SJSA1 (cell line): ENCODE measurements at places on chromosomes 12 and 14. TPM values are rescaled to one million over a fixed set of nuclear protein-coding genes. Genes with fewer than 3 reads are reported as not detected.
A peak's percentile ranks its signal among the peaks of the same experiment; 100 is the strongest.

- DNase-seq: no peak
These were observed 11.3 kb upstream of the GNG2 start for GRCh38 chr14:51849097-51849496.

DNA sequence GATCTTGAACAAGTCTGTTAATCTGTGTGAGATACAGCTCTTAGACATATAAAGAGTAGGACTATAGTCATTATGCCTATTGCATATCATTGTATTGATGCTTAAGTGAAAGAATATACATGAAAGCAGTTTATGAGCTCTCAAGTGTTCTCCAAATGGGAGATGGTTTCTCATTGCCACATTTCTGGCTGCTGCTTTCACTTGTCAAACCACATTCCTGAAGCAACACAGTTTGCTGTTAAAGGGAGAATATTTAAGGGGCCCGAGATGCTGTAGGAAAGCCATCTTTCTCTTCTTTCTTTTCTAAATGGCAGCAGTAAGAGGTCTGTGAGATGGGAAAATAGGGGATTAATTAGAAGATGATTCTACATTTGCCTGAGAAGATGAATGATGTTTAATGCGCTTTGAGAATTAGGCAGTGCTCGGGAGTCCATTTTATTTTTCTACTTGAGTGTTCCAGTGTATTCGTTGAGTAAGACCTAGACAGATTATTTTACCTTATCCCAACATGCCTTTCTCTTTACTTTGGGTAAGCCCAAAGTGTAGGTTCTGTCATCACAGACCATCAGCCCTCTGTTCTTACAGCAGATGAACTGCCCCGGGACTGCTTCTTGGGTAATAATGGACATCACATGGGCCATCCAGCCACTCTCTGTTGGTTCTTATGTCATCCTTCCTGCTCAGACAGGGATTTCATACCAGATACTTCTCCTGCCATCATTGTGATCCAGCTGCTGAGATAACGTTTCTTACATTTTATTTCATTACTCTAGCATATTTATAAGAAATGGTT is 35.6 kb downstream of the ANO4 start:
- DNase-seq: no peak

DNA sequence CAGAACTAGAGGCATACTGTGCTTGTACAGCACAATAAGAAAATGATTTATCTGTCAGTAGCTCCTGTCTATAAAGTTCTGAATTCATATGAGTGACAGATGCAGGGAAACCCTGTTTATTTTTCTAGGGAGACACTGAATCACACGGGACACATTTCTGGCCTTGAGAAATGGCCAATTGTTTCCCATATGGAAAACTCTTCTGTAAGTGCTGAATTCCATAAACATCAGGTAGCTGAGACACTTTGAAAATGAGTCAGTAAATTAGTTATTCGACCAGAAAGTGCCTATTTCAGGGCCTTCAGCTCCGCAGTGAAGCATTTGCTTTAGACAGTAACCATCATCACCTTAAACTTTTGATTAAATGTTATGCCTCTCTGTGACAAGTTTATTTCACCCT is 184.4 kb downstream of the TMEM132D start:
- DNase-seq: no peak

DNA sequence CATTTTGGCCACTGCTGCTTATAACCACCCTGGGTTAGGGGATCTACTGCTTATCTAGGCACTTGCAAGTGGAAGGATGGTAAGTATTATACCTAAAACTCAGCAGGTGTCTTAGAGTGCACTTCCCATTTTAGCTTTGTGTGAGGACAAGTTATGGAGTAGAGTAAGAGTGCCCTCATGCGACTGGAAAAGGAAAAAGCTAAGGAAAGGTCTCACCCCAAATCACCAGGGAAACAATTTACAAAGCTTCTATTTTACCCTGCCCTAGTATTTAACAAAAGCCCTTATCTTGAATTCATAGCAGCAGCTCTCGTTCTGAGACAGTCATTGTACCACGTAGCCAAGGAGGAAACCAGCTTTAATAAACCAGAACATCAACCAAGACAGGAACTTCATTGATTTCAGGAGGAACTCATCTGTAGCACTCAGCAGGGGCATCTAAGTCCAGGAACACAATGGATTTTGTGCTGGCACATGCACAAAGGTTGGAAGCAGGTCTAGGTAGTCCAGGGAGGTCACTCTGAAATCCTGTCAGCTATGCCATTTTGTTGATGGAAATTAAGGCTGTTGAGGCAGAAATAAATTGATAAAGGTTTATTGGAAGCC is 2.9 kb downstream of the RDH12 start:
- no peak for DNase-seq

DNA sequence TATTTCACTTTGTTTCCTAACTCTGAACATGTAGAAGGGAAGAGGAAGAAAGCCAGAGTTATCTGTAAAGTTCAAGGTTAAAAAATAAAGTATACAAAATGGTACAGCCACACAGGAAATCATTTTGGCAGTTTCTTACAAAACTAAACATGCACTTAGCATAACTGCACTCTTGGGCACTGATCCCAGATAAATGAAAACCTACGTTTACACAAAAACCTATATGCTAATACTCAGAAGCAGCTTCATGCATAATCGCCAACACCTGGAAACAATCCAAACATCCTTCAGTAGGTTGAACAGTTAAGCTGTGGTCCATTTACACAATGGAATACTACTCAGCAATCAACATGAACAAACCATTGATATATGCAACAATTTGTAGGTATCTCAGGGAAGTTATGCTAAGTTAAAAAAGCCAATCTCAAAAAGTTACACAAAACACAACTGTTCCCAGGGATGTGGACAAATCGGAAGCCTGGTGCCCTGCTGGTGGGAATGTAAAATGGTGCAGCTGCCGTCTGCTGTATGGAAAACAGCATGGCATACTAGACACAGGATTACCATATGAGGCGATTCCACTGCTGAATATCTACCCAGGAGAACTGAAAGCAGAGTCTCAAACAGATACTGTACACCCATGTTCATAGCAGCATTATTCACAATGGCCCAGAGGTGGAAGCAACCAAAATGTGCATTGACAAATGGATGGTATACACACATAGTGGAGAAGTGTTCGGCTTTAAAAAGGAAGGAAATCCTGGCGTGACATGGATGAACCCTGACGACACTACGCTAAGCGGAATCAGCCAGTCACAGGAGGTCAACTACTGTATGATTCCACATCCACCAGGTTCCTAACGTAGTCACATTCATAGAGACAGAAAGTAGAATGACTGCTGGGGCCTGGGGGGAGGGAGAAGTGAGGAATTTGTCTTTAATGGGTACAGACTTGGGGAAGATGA is 37.7 kb downstream of the NRDE2 start:
- no peak for DNase-seq

DNA sequence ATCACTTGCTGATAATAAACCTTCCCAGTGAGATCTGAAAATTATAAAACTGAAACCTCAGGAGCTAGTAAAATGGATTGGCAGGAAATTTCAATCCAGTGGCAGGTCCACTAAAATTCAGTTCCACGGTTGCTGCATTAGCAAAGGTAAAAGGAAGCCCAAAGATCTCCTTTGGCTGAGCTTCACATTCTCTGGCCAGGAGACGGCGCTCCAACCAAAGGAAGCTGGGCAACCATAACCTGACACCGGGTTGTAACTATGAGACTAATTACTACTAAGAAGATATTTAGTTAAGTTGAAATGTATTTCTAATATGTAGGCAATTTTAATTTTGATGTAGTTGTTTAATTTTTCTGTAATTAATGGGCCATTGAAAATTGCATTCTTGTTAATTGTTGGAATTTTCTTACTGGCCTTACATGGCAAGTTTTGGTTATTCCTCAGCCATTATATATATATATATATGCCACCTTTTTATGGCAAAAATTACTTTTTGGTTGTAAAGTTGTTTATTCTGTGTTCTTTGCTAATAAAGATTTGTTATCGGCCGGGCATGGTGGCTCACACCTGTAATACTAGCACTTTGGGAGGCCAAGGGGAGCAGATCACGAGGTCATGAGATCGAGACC is 17.0 kb downstream of the OR8S1 start:
- DNase-seq: no peak

GRCh38 chr14:79967001-79967400 is 244.3 kb downstream of the DIO2 start:
- no peak for DNase-seq

DNA sequence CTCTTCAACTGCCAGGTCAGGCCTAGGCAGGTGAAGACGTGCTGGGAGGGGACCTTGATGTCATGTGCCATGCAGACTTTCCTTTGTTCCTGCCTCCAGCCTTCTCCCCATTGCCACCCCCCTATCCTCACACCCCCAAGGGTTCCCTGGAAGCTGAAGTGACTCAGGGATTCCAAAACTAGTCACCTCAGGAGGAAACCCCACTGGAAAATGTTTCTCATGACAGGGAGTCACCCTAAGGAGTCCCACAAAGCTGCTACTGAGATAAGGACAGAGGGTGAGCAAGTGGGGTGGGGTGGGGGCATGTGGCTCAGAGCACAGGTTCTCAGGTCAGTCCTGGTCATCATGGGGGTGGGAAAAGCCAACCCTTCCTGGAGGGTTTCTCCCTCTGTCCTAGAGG is 2.4 kb upstream of the IL25 start:
- no peak for DNase-seq

DNA sequence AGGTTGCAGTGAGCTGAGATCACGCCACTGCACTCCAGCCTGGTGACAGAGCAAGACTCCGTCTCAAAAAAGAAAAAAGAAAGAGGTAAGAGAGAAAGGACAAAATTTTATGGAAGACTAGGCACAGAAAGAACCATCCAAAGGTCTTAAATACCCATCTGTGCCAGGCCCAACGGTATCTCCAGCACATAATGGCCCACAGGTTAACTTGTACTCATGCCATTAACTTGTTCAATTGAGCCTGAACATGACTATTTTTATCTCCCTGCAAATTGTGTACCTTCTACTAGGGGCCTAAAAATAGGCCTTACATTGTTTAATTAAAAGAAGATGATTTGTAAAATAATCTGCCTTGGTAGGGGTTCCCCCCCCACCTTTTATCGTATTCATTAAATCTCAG is 80.2 kb downstream of the RIC8B start:
- no peak for DNase-seq

GRCh38 chr12:100733817-100734593 is 60.6 kb upstream of the ANO4 start:
- DNase-seq: no peak

DNA sequence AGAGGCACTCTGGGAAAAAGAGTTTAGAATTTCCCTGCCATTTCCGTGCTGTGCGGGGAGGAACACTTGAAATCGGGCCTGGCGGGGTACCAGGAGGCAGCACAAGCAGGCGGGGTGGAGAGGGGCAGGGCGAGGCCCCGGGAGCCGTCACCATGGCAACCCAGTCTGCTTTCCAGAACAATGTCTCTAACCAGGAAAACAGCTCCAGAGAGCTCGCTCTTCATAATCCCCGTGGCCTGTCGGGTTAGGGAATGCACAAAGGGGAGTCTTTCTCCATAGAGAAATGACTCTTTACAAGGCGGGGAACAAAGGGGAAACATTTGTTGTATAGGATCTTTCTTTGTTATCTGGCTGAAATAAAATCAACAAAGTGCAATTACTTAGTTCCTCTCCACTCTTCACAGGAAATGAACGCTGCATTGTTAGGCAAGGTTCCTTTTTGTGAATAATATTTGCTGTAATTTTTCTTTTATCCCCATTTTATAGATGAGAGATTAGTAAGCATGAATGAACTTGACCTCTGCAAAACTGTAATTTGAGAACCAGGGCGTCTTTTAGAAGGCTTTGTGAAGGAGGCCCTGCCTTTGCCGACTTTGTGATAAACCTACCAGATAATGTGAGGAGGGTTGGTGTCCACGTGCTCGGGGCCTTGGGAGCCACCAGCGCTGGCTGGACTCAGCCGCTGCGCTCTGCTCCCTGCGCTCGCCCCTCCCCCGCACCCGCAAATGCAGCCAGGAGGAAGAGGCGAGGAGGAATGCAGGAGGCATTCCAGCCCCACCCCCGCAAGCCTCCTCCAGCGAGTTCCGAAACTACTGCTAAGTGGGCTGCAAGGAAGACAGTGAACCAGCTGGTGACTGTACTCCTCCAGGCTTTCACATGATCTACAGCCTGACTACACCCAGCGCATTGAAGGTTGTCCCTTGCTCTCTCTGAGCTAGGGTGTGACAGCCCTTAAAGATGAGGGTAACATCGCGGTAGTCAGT is 105.2 kb upstream of the ATF7IP start:
- peak; percentile 71 for DNase-seq

DNA sequence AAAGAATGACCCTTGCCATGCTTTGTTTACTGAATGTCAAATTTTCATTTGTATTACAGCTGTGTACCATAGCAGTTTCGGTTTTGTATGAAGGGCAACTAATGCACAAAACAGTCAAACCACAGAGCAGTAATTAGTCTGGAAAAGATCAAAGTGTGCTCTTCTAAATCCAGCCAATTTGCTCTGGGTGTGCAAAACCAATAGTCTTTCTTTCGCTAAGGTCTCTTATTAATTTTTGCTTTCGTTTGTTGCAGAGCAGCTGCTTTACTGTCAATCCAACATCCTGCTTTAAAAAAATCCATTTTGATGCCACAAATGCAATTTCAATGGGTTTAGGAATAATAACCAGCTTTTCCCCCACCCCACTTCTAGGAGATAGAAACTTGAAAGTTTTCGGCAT is 114.2 kb downstream of the BRMS1L start:
- no peak for DNase-seq

GRCh38 chr14:100381395-100382105 is 58.4 kb downstream of the SLC25A47 start:
- no peak for DNase-seq

DNA sequence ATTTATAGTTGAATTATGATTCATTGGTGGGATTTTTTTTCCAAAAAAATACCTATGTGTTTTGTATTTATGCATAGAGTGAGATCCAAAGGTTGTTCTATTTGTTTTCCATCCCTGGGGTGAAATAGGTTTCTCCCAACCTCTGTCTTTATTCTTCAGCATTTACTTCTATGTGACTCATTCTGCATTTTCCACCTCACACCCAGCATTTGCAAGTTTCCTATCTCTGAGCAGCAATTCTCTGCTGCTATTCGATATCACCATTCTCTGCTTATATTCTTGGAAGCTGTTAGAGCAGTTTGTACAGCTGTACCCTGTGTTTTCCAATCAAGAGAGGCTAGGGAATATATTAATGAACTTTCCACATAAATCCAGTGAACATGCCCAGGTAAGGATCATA is 538.9 kb downstream of the SNAPC1 start:
- DNase-seq: no peak

Gene SMOC1
- total RNA-seq: not detected in 2 replicates

Gene KCNK13
- 0.05 TPM in 1 of 2 replicates, not detected in the other for total RNA-seq

Gene HOXC9
- 9.6 and 14.2 TPM in 2 replicates for total RNA-seq

Gene AQP6
- total RNA-seq: not detected in 2 replicates

Gene CPNE8
- total RNA-seq: 0.72 TPM in 1 of 2 replicates, not detected in the other

Gene HOXC12
- 8.6 and 11.0 TPM in 2 replicates for total RNA-seq
